ENCODE measurements at places on chromosomes 12 and 14. TPM values are rescaled to one million over a fixed set of nuclear protein-coding genes. Genes with fewer than 3 reads are reported as not detected.

The PTHLH gene
- 1.6 TPM for total RNA-seq

The GCH1 gene
- total RNA-seq, result 0.79 TPM

The IFI27L1 gene
- 11.1 TPM for total RNA-seq

The SOAT2 gene
- not detected for total RNA-seq

The RTRAF gene
- total RNA-seq, result 173 TPM

The PITPNM2 gene
- 5.0 TPM for total RNA-seq

The CLEC7A gene
- not detected for total RNA-seq

The NEK9 gene
- 103 TPM for total RNA-seq

The CLEC12A gene
- total RNA-seq, result not detected

The CATSPERB gene
- total RNA-seq, result not detected

The PTGDR gene
- 2.6 TPM for total RNA-seq

The RERG gene
- 0.65 TPM for total RNA-seq

The GZMB gene
- total RNA-seq, result not detected

The SERPINA3 gene
- 9.7 TPM for total RNA-seq

The GOLT1B gene
- total RNA-seq, result 54.5 TPM

The PRKCH gene
- total RNA-seq, result 13.1 TPM

The TAS2R31 gene
- total RNA-seq, result 3.7 TPM

The TMEM119 gene
- total RNA-seq, result 3.9 TPM

The KCNA1 gene
- total RNA-seq, result not detected

The SERPINA10 gene
- total RNA-seq, result not detected

The NRL gene
- total RNA-seq, result 0.96 TPM

All from smooth muscle cell of the pulmonary artery (primary cell).